Stimulated activated CD4-positive, alpha-beta T cell treated with anti-CD3 and anti-CD28 coated beads, Interleukin-2, amount 100 ng/mL, for 48 hours (primary cell): ENCODE measurements at places on chromosomes 6 and 20.

DNA sequence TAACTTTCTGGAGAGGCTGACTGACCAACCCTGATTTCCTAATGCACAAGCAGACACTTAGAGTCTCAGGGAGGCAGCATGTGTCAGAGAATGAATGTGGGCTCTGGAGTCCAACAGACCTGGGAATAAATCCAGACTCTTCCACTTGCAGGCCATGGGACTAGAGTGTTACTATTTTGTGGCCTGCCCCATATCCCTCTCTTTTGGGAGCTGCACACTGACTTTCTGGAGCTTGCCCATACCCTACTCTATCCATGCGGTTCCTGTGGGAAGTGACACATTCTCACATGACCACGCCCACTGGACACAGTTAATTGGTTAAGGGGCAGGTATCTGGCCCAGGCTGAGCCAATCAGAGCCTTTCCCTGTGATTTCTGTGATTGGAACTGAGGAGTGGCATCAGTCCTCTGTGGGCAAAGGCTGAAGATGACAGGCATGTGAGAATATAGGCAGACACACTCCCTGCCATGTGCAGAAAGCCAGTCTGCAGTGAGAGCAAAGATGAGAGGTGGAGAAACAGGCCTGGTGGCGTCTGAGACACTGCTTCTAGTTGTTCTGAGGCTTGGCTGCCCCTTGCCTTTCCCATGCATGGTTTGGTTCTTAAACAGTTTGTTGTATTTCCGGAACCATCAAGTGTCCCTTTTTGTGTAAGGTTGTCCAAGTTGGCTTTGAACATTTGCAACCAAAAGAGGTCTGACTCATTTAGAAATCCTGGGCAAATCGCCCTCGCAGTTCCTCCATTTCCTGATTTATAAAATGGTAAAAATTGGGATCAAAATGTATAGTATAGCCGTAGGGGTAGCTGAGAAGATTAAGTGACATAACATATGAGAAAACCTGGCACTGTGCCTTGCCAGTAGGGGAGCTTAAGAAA is 125.6 kb downstream of the CDC5L start:
- DNase-seq, result no peak

GRCh38 chr20:36279362-36279761 is 26.8 kb upstream of the DLGAP4 start:
- no peak for DNase-seq

DNA sequence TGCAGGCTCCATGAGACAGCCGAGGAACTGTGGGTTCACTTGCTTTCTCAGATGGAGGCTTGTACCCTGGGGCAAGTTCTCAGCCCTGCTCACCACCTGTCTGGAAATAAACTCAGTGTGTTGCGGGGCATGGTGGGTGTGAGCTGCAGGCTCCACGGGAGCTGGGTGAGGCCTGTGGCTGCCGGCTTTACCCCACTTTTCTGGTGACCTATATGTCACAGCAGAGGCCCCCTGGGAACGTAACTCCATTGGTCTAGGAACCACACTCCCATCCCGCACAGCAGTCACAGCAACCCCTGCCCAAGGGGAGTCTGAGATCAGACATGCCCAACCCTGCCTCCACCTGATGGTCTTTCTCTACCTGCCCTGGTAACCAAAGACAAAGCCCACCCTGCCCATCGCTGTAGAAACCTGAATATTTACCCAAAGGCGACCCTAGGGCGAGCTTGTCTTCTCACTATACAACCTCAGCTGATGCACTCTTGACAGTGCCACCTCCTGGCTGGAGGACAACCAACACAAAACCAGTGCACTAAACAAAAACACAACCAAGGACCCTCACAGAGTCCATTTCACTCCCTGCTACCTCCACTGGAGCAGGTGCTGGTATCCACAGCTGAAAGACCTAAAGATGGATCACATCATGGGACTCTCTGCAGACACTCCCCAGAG is 174.3 kb downstream of the PDE10A start:
- no peak for DNase-seq

DNA sequence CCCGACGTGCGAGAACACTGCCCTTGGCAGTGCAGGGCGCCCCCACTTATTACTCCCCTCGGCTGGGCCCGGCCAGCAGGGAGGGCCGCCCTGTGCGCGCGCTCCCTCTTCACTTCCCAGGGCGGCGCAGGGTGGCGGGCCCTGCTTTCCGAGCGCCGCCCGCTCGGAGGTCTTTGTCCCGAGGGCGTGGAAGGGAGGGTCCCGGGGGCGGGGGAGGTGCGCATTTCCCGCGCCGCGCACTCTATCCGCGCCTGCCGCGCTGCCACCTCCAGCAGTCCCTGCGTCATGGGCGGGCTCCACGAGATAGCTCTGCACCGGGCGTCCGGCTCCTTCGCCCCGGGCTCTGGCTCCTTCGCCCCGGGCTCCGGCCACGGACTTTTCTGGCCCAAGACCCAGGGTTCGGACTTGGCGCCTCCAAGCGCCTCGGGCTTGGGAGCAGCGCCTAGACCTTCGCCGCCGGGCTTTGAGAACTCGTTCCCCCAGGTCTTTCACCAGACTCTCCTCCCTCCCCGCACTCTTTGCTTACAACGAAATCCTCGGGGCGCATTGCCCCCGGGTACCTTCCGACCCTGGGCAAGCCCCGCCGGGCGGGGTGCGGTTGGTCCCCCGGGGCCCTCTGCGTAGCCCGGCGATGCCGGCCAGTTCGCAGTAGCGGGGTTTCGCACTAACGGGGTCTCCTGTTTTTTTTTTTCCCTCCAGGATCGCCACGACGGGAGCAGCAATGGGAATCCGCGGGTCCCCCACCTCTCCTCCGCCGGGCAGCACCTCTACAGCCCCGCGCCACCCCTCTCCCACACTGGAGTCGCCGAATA is 1.6 kb downstream of the TFAP2C start:
- no peak for DNase-seq

- no peak for DNase-seq
Observed at GRCh38 chr6:124334359-124334758, 530.7 kb downstream of the NKAIN2 start.

- DNase-seq, result no peak
Observed at GRCh38 chr6:9484091-9484490, 930.8 kb downstream of the TFAP2A start.

- no peak for DNase-seq
Observed at GRCh38 chr6:111338843-111339242, 144.2 kb downstream of the REV3L start.

- no peak for DNase-seq
Observed at GRCh38 chr20:11430652-11431051, 487.0 kb upstream of the BTBD3 start.

- no peak for DNase-seq
Observed at GRCh38 chr6:157061770-157062594, 261.3 kb downstream of the TMEM242 start.

GRCh38 chr6:169190144-169190584 is 63.5 kb downstream of the THBS2 start:
- no peak for DNase-seq

GRCh38 chr6:42043787-42044475 is 6.4 kb upstream of the TAF8 start:
- peak; percentile 97 for DNase-seq

DNA sequence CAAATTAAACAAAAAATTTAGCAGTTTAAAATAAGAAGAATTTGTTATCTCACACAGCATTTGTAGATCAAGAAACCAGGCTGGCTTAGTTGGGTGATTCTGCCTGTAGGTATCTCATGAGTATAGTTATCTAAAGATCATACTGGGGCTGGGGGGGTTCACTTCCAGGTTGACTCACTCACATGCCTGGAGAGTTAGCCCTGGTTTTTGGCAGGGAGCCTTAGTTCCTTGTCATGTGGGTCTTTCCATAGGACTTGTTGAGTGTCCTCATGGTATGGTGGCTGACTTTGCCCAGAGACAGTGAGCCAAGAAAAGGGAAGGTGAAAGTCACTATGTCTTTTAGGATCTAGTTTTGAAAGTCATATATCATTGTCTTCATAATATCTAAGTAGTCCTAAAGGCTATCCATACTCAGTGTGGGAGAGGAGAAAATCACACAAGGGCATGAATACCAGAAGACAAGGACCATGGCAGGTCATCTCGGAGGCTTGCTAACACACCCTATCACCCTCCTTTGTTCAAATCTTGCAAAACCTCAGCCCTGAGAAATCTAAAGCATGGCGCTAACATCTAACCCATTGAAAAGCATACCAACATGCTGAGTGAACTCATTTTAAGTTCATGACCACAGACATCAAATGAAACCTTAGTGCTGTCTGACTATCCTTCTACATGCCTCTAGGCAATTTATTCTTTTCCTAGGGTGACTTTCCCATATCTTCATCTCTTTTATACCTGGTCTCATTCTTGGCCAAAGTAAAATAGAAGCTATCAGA is 39.2 kb downstream of the CYP24A1 start:
- no peak for DNase-seq

DNA sequence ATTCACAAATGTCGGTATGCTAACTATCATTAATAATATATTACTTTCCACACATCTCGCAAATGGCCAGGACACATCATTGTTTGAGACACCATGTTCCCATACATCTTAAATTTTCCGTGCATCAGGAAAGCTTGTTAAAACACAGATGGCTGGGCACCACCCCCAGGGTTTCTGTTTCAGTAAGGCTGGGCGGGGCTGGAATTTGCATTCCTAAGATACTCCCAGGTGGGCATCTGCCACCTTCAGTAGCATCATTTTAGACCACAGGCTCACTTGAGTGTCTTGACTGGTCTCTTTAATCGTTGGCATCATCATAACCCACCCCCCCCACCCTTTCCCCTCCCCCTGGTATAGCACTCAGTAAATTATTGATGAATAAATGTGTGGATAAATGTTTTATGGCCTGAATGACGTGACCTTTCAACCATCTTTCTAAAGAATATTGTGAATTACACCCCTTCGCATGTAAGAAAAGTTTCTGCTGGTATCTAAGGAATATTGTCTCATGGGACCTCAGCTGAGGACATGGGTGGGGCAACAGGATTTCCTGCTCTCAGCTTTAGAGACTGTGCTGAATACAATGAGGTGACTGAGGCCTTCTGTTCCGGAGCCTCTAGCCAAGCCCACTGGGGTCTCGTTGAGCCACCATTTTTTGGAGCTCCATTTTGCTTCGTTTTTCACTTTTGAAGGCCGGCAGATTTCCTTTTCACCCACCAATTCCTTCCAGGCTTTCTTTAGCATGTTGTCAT is 124.1 kb upstream of the NEDD9 start:
- no peak for DNase-seq

- no peak for DNase-seq
Observed at GRCh38 chr20:40280616-40281015, 408.4 kb downstream of the MAFB start.

DNA sequence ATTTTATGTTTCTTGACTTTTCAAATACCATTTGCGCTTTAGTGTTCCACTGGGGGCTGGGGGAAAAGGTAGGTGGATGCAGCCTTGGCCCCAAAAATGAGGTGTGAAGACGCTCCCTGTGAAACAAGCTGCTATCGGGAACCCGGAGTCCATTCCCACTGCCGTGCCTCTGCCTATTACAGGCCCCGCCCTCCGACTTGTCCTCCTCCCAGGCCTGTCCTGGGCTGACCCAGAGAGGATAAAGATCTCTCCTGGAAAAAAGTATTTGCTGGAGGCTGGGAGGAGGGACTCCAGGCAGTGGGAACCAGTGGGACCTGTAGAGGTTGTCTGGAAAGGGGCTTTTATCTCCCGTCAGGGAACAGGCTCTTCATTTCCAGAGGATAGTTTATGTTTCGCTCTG is 215.0 kb downstream of the SLC24A3 start:
- DNase-seq, result no peak

DNA sequence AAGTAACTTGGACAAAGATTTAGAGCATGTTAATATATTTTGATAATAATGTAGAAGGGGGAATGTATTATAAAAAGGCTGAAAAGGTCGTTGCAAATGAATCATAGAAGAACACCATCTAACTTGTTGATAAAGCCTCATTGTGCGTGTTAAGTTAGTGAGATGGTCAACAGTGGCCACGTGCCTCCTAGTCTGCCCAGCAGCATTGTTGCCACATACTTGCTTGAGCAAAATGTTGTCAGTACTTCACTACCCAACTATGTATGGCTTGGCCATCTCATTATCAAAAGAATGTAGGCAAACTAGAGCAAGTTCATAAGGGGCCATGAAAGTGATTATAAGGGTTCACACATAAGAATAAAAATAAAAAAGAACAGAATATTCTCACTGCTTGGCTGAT is 84.6 kb downstream of the PHACTR1 start:
- no peak for DNase-seq

GRCh38 chr6:56949925-56950495 is 4.9 kb upstream of the BEND6 start:
- no peak for DNase-seq

GRCh38 chr6:166940643-166941068 is 15.7 kb downstream of the RNASET2 start:
- DNase-seq, result no peak

GRCh38 chr6:334536-335510 is 42.5 kb downstream of the DUSP22 start:
- DNase-seq, result no peak

DNA sequence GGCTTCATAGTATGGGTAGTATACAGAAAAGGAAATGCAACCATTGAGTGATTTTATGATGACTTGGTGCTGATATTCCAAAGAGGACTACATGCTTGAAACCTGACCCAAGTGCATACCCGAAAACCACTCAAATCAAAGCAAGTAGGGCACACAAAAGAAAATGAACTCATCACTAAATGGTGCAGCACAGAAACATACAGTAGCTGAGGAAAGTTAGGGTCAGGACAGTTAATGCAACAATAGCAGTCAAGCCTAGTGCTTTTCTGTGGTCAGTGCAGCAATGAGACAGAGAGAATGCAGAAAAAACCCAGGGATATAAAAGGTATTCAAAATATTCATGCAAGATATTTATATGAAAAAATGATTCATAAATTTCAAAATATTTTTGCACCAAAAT is 711.1 kb downstream of the EPHA7 start:
- DNase-seq, result no peak

DNA sequence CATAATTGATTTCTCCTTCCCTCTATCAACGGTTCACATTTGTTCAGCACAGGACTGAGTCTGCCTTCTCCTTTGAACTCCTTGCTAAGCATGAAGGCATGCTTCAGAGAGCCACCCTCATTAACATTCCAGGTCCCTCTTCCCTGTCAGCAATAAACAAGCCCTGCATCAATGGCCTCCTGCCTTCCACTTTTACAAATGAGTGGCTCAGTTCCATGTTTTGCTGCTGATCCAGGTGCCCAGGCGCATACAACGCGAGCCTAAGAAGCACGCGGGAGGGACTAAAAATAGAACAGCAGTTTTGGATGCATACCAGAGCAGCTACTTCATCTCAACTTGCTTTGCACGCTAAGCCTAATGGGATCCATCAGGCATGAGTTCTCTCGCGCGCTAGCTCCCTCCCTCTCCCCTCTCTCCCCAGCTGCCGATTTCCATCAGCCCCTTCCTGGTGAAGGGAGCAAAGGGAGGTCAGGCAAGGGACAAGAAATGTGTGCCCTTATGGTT is 53.4 kb downstream of the TRAF3IP2 start:
- no peak for DNase-seq

- no peak for DNase-seq
Observed at GRCh38 chr6:6407071-6407741, 86.7 kb upstream of the F13A1 start.

GRCh38 chr20:16265334-16265733 is 307.9 kb downstream of the KIF16B start:
- no peak for DNase-seq
